ENCODE measurements at places on chromosomes 1 and 21.
A peak's percentile ranks its signal among the peaks of the same experiment; 100 is the strongest.

- DNase-seq, result no peak
Observed at GRCh38 chr1:119372503-119373086, 4.0 kb downstream of the HAO2 start.

GRCh38 chr1:42434340-42434739 lies 21.5 kb downstream of the ZMYND12 start:
- no peak for DNase-seq

GRCh38 chr1:168726281-168726680 lies 2.7 kb downstream of the DPT start:
- DNase-seq, result no peak

GRCh38 chr1:92711473-92712165 lies 73.3 kb downstream of the EVI5 start:
- DNase-seq, result no peak

DNA sequence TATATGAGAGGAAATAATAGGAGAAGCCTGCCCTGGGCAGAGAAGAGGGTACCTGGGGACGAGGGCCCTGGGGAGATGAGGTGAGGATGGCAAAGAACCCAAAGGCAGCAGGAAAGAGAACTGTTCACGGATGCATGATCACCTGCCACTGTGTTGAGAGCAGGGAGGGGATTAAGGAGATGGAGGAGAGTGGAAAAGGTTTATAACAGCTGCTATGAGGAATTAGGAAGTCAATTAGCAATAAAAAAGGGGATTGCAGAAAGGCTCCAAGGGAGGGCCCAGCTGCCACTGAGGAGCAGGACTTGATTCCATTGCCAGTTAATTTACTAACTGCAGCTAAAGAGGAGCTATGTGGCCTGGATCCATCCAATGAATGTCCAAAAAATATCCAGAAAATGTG lies 61.1 kb downstream of the GFI1 start:
- DNase-seq, result no peak

- no peak for DNase-seq
Observed at GRCh38 chr1:196306421-196306820, 301.8 kb downstream of the KCNT2 start.

- DNase-seq, result no peak
Observed at GRCh38 chr1:236421022-236421421, 26.9 kb downstream of the EDARADD start.

DNA sequence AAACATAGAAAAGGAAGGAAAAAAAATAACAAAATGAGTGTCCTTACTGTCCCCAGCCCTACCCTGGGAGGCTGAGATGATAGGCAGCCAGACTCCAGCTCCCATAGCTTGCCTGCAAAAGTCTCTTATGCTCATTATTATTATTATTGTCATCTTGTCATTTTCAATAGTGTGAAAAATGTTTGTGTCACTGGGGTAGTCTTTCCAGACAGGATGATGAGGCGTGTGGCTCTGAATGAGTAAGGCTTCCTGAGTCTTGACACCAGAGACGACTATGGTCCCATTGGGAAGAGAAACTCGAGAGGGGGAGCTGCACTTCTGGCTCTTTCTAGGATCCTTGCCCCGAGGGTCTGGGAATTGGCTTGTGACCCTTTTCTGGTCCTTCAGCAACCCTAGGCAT lies 1.1 kb upstream of the CYB561D1 start:
- DNase-seq, result no peak

- peak; percentile 80 for DNase-seq
Observed at GRCh38 chr21:33894736-33895288, 20.8 kb downstream of the ATP5PO start.

DNA sequence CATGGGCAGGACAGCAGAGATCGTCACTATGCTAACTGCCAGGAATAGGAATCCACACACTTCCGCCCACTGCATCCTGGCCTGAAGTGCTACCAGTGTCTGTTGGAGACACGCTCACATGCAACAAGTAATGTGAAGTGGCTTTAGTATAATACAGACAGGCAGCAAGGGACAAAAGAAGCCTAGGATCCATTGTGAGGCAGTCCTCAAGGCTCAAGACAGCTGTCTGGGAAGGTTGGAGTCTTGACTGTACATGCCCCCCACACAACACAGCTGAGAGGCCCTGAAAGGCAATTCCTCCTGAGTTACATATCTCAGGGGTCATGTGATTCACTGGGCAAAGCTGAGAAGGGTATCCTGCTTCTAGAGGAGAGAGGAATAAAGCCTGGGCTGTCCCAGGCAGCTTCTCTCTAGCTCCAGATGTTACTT lies 39.9 kb upstream of the CD1D start:
- no peak for DNase-seq

DNA sequence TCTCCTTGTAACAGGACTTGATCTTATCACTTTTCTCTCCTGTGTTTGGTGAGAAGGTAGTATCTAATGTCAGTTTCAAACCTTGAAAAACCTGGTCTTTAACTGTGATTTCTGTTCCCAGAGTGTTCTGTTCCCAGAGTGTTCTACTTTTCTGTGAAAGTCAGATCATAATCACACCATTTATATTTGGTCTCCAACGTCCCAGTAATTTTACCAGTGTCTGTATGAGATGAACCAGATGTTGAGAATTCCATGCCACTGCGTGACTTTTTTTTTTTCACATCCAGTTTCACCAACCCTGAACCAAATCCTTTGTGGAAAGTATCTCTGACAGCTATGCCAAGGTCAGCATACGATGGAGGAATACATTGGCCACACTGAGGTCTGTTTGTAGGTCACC lies 365.2 kb downstream of the USP25 start:
- no peak for DNase-seq

GRCh38 chr1:97351846-97352245 lies 569.0 kb downstream of the DPYD start:
- DNase-seq, result no peak

GRCh38 chr21:41666641-41667081 lies 100.2 kb downstream of the RIPK4 start:
- DNase-seq, result no peak

GRCh38 chr1:185816460-185816859 lies 82.3 kb downstream of the HMCN1 start:
- no peak for DNase-seq

- no peak for DNase-seq
Observed at GRCh38 chr21:41228492-41228891, 60.5 kb downstream of the BACE2 start.
